ENCODE measurements at places on chromosomes 12 and 14.

DNA sequence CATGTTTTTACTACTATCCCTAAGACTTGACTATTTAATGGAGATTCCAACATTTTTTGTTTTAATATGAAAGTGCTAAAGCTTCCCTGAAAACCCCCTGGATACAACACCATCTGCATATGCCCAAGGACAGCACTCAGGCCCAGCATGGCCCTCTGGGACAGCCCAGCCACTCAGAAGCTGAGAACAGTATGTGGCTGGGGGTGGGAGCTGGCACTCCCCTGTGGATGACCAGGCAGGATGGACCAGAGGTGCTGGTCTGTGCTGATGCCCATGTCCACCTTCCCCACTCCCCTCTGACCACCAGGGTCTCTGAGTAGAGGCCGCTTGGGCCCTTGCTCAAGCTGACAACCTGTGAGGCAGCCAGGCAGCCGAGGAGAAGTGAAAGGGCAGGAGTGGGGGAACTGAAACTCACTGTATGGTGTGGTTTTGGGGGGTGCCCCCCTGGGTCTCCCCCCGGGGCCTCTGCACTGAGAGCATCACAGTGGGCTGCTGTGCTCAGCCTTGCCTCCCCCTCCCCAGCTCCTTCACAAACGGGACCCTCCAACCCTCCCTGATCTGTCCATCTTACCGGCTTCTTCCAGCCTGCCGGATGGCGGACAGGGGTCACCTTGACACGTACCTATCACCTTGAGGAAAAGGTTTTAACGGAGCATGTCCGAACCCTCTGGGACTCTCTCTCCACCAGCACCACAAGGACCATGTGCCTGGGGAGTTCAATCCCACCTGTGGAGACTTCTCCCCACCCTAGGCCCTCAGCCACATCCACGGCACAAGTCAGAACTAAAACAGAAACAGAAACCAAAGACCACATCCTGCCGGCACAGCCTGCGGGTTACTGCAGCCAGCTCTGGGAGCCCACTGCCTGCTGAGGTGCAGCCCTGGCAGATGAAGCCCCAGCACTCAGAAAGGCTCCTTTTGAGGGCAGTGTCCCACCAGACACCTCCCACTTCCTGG, at the start of gene TMEM229B:
Gene TMEM229B, minus strand, starts transcription at position 785 of the 957 bp plus-strand sequence. CDS start 14,798 bp downstream, outside the sequence.
- DNase-seq = peak; percentile 40

GRCh38 chr12:1592444-1593173, 1.8 kb downstream of the FBXL14 start:
- DNase-seq = peak; percentile 81

GRCh38 chr14:36130186-36130585, 46.3 kb downstream of the PTCSC3 start:
- DNase-seq = no peak

GRCh38 chr14:63229330-63230059, 25.3 kb downstream of the RHOJ start:
- DNase-seq = no peak

- no peak for DNase-seq
Measured at GRCh38 chr12:6929466-6930452, 2.0 kb downstream of the ATN1 start.

- no peak for DNase-seq
Measured at GRCh38 chr12:18373181-18373580, 111.9 kb downstream of the PIK3C2G start.

DNA sequence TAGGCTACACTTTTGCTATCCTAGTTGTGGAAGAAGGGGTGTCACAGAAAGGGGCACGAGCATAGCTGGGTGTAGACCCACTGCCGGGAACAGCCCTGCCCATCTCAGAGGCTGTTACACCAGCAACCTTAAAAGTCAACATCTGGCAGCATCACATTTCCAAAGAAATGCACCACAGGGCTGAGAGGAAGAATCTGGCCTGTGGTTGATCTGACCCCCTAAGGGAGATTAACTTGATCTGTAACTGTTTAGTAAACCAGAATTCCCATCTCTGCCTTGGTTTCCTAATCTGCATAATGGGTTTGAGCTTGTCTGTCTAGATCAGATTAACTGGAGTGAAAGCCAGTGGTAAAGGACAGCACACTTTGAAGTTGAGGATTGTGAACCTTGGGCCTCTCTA, 1.3 kb downstream of the LRP1-AS start:
- no peak for DNase-seq

Data from MG63 (cell line).